Renal pelvis (tissue), 12 donors: ENCODE measurements at places on chromosomes 7 and 10. TPM values are rescaled to one million over a fixed set of nuclear protein-coding genes. Genes with fewer than 3 reads are reported as not detected.

DNA sequence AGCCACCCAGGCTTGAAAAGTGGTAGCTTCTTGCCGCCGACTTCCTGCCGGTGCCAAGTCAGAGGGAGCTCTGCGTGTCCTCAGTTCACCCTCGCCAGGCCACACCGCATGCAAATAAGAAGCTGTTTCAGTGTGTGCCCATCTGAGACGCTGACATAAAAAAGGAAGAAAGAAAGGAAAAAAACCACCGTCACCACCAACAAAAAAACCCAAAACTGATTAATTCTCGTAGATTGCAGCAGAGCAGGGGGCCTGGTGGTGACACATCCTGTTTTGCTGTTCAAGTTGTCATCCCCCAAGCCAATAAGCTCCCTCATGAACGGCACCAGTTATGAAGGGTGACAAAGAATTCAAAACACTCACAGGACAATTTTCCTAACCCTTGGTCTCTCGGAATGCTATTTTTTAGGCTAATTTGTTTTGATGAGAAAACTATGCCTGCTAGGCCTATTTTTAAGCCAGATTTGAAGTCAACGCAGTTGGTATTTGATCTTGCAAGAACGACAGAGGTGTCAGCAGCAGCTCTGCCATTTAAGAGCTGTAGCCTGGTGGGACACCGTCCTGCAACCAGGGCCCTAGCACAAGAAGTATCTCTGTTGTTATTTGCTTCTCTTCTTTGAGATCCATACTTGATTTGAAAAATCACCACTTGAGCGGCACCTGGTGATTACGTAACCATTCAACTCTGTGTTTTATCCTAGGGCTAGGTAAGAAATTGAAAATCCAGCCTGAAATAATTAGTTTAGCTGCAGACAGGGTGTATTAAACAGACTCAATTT lies 145.6 kb downstream of the PFKFB3 start:
- DNase-seq, result no peak

GRCh38 chr10:60955957-60956425 lies 12.0 kb upstream of the RHOBTB1 start:
- DNase-seq, result no peak

DNA sequence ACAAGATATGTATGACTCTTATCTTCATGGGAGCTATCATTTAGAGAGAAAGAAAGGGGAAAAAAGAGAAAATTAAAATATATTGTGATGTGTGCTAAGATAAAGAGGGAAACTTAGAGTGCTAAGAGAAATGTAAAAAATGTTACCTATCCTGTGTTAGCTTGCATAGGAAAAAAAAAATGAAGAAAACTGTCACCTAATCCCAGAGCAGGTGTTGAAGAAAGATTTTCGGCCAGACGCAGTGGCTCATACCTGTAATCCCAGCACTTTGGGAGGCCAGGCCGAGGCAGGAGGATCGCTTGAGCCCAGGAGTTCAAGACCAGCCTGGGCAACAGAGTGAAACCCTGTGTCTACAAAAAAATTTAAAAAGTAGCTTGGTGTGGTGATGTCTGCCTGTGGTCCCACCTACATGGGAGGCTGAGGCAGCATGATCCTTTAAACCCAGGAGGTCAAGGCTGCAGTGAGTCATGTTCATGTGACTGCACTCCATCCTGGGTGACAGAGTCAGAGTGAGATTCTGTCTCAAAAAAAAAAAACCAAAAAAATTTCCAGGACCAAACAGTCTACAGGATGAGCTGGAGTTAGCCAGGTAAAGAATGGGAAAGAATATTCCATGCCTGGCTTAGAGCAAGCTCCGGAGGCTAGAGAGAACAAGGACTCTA lies 2.4 kb upstream of the MKLN1 start:
- DNase-seq, result no peak

GRCh38 chr10:78551184-78552005 lies 517.4 kb upstream of the ZMIZ1 start:
- peak; percentile 57 for DNase-seq

GRCh38 chr10:77422491-77423338 lies 214.9 kb downstream of the KCNMA1 start:
- DNase-seq, result peak; percentile 57

- DNase-seq, result no peak
Observed at GRCh38 chr10:4916086-4916716, 47.0 kb upstream of the AKR1C1 start.

DNA sequence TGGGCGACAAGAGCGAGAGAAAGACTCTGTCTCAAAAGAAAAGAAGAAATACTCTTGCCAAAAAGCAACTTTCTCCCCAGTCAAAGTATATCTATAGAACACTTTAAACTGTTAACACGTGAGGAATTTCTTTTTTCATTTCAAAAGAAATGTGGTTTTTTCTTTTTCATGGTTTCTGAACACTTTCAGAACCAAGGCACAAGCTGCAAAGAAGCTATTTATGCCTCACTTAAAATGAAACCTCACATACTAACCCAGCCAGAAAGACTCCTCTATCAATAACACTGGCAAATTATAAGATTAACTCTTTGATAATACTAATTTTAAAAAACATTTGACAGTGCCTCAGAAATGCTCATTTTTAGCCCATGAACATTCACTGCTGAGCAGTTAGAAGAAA lies 20.9 kb downstream of the TBX20 start:
- DNase-seq, result no peak

DNA sequence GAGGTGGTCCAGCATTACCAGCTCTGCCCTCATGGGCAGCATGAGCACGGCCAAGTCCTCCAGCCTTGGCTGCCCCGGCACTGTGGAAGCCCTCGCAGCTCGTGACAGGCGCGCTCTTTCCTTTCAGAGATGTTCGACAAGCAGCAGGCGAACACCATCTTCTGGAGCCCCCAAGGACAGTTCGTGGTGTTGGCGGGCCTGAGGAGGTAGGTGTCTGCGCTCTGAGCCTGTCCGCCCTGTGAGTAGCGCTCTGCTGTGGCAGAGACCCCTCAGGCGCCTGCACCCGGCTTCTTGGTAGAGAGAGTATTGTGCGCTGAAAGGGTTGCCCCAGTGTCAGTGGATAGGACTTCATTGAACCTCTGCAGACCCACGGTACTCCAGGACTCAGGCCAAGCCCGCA lies 19.8 kb downstream of the EIF3B start:
- no peak for DNase-seq

DNA sequence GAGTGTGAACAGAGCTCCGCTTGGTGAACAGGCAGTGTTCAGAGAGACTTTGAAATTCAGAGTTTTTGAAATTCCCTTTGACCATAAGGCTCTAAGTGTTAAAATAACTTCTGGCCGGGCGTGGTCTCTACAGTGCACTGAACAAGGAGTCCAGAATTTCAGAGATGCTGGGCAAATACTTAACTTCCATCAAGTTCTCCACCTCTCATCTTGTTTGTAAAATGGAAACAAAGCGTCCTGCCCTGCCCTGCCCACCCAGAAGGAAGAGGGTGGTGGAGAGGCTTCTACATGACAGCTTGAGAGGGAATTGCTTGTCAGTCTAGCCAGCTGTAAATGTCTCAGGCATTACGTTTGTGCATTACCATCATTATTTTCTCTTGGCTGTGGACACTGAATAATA lies 102.6 kb downstream of the RGS10 start:
- DNase-seq, result no peak

DNA sequence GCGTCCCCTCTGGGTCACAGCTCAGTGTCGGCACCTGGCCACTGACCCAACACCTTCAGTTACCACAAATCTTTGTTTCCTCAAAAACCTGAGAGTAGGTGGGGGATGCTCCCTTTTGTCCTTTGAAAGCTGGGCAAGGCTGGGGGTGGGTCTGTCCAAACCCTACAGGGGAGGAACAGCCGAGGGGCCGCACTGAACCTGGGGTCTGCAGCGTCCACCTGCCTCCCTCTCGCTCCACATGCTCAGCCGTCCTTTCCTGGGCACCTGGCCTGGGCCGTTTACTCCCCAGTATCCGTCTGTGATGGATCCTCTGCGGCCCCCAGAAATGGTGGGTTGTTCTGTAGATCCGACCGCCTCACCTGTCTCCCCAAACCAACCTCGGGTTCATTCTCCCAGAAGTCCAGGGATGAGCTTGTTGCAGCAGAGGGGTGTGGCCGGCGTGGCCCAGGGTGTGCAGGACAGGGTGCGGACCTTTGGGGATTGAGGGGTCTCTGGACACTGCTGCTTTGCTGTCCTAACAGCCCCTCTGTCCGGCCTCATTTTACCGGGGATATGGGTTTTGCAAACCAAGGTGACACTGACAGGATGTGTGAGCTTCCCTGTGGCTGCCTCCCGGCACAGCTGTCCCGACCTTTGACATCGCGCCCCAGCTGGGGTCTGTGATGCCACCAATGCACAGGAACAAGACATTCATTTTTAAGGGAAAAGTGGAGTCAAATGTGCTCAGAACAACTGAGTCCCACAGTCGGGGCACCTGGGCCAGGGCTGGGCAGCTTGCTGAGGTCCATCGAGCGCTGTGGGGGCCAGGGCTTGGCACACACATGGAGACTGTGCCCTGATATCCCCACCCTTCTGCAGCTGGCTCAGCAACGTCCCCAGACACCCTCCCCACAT lies 115.9 kb downstream of the VIPR2 start:
- DNase-seq, result no peak

The NEUROD6 gene
- polyA plus RNA-seq, result not detected

- DNase-seq, result no peak
Observed at GRCh38 chr7:48004638-48005037, 24.3 kb downstream of the SUN3 start.

GRCh38 chr10:89657302-89657701 lies 12.3 kb upstream of the PANK1 start:
- no peak for DNase-seq

DNA sequence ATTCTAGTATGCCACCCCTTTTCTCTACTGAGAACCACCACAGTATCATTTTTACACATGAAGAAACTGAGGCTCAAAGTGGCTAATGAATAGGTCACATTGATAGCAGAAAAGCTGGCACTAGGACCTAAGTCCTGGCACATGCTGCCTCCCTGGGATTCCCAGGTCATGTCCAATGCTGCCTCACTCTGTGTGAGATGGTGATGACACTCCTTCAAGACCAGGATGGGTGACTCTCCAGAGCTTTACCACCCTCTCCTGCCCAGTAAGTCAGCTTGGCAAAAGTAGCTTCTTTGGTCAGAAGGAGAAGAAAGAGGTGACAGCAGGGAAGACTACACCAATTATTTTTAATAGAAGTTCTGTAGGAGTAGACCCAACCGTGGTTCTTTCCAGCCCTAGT lies 13.3 kb upstream of the AKR1B10 start:
- DNase-seq, result no peak

DNA sequence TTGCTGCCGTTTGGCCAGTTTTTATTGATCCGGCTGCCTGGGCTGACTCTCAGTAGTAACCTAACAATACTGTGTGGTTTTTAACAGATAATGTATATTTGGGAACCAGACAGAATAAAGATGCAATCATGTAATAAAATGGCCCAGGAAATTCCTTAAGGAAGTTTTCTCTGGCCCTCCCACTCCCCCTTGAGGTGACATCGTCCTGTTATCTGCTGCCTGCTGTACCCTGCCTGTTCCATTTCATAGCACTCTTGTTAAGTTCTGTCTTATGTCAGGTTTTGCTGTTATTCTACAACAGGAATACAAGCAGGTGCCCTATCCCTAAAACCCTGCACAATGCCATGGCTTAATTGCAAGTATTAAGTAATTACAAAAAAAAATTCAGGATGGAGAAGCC lies 12.5 kb downstream of the ITGB8 start:
- no peak for DNase-seq

The GJD4 gene
- polyA plus RNA-seq, result not detected

DNA sequence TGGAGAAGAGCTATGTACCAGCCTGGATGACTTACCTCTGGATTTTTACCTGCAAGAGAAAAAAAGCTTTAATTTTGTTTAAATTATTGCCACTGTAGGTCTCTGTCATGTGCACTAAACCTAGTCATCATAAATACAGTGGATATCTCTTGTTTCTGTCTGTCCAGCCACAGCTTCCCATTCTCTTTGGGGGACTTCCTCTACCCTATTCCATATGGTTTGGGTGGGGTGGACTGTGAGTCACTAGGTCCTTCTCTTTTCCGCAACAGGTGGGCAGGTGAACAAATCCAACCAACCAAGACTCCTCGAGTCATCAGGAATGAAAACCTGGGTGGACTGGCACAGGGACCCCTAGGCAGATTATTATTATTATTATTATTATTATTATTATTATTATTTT lies 87.3 kb upstream of the CYTH3 start:
- no peak for DNase-seq

DNA sequence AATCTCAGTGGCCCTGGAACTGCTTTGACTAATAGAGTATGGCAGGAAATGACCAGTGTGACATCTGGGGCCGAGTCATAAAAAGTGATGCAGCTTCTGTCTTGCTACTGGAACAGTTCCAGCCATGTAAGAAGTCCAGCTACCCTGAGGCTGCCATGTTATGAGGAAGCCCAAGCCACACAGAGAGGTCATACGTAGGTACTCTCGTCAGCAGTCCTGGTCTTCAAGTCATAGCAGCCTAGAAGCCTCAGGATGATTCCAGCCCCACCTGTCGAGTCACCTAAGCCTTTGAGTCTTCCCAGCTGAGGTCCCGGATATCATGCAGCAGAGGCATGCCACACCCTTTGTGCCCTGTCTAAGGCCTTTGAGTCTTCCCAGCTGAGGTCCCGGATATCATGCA lies 92.1 kb downstream of the PPP1R3C start:
- no peak for DNase-seq
